NT2/D1 (cell line): ENCODE measurements at places on chromosomes 11 and 22.

GRCh38 chr11:2522631-2523255 lies 77.9 kb downstream of the KCNQ1 start:
- DNase-seq, result no peak

DNA sequence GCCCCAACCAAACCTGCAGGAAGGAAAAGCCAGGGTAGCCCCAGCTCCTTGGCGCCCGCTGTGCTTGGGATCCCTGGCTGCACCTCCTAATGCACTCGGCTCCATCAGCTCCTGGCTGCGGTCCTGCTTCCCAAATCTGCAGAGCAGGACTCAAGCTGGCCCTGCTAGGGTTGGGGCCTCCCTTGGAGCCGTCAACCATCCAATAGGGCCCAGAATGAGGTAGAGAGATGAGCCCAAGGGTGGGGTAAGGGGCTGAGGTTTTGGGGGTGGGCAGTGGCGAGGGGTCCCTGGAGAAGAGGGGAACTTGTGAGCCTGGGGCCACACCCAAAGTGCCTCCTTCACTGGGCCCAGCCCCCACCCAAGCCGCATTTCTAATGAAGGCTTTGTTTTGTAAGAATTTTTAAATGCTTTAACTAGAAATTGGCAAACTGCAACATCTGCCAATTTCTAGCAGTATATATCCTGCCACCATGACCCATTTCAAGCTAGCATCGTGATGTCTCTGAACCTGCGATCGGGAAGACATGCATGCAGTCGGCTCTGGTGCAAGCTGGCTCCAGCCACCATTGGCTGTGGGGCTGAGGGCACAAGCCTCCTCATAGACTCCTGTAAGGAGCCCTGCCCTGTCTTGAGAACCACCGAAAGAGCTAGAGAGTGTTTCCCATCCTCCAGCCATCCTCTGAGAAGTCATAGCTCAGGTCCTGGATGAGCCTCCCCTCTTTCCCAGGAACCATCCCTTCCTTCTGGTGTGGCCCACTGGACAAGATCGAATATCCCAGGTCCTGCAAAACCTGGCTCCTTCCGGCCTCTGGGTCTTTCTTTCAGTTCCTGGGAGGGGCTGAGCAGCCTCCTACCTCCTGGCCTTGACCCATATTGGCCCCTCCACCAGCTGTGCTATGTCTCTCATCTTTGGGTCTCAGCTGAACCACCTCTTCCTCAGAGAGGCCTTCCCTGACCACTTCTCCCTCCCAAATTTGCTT lies 15.5 kb downstream of the C1QTNF6 start:
- DNase-seq, result no peak

GRCh38 chr22:36660510-36660840 lies 43.1 kb downstream of the CACNG2 start:
- DNase-seq, result no peak

GRCh38 chr11:1642288-1643145 lies 12.9 kb downstream of the KRTAP5-5 start:
- DNase-seq, result no peak

GRCh38 chr22:17085277-17086181 lies 729 bp downstream of the IL17RA start:
- DNase-seq, result no peak

DNA sequence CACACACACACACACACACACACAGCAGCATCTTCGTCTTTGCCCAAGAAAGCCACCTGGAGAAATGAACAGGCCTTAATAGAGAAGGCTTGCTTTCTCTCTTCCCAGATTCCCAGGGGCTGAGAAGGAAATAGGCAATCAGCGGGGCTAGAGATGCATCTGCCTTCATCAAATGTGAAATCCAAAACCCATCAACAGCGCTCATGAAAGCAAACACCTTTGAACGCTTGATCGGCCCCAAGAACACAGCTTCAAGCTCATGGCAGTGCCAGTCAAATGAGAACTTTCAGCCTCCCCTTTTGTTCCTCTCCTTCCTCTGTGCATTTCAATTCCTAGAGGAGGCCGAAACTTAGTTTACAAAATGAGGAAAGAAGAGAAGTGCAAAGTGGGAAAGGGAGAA lies 122.7 kb downstream of the EFCAB6 start:
- no peak for DNase-seq
